ENCODE measurements at places on chromosomes 1 and 21.
A peak's percentile ranks its signal among the peaks of the same experiment; 100 is the strongest.

DNA sequence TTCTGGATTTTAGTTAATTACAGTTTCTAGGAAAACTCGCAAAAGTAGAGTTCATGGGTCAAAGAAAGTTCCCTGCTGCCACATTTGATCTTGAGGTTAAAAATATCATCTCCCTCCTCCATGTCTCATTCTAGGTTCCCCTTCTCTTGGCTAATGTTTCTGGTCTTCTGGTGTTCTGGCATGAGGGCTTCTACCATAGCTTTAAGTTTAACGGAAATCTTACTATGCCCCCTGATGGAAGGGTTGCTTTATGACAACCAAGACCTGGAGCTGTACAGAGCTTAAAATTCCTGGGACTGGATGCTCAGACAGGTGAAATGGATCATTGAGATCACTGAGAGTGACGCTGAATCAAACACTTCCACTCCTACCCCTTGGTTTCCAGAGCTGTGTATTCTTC lies 1881.7 kb downstream of the MRPL39 start:
- peak; percentile 3 for DNase-seq

- DNase-seq = no peak
Observed at GRCh38 chr1:8862528-8862927, 16.0 kb downstream of the ENO1 start.

DNA sequence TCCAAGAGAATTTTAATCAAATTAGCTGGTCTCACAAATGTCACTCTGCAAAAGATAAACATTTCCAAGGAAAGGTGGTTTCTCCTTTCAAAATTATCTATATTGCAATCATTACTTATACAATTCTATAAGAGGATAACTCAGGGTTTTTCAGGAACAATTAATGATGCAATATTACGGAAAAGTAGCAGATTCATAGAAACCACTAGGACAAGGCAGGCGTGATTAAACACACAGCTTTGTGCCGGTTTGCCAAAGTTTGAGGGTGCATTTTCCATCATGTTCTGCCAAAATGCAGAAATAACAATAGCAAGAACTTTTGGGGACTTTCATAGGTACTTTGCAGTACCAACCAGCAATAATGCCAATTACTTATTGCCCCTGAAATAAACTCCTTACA lies 605 bp downstream of the TNFRSF9 start:
- no peak for DNase-seq

GRCh38 chr1:34786521-34787325 lies 5.7 kb downstream of the GJB3 start:
- peak; percentile 59 for DNase-seq

DNA sequence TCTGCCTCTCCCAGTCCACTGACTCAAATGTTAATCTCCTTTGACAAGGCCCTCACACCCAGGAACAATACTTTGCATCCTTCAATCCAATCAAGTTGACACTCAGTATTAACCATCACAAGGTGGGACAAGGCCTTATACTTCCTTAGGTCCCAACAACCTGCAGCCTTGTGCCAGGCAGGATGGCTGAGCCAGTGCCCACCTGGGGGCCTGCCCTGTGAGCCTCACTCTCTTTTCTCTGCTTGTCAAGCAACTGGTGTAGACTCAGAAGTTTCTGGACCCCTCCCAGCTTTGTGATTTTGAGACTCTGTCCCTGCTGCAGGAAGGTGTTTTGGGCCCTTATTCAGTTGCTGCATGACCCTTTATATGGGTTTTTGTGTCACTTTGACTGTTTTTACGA lies 310.0 kb upstream of the C1orf174 start:
- DNase-seq = no peak

DNA sequence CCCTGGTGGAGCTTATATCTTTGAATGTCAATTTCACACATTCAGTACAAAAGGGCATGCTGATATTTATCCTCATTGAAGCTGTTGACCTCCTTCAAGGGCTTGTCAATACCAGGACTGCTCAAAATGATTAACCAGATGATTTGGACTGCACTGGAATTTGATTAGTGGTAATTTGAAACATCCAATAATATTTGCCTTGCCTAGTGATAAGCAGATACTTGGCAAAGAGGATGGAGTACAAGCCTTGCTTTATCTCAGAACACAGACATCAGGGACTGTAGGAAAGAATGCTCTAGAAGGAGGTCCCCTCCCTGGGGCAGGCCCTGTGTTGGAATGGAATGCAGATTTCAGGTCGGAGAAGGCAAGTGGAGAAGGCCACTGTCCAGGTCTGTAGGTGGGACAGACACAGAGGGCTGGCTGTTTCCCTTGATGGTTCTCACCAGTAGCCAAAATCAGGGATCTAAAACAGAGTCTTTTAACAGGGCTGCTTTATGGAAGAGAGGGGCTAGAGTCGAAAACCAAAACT lies 64.8 kb upstream of the ZNF648 start:
- no peak for DNase-seq

- no peak for DNase-seq
Observed at GRCh38 chr1:153343040-153343681, 5.5 kb downstream of the PGLYRP4 start.

DNA sequence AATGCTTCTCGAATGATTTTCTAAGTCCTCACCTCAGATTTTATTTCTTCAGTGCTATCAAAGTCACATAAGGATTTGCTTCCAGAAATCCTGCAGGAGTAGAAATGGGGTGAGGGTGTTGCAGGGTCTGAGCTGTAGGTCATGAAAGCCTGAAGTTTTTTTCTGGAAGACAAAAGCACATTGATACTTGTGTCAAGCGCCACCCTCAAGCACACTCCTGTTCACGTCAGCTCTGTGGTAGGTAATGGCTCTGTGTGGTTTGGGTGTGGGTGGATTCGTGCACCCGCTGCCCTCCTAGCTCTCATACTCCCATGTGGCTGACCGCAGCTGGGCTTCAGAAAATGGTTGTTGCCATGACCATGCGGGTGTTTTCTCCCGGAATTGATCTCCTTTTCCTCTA lies 39.9 kb downstream of the AKNAD1 start:
- no peak for DNase-seq

- no peak for DNase-seq
Observed at GRCh38 chr1:27570784-27571183, 33.2 kb downstream of the AHDC1 start.

GRCh38 chr1:228154670-228155571 lies 5.2 kb downstream of the GJC2 start:
- no peak for DNase-seq

- no peak for DNase-seq
Observed at GRCh38 chr1:72109916-72110315, 172.4 kb downstream of the NEGR1 start.

DNA sequence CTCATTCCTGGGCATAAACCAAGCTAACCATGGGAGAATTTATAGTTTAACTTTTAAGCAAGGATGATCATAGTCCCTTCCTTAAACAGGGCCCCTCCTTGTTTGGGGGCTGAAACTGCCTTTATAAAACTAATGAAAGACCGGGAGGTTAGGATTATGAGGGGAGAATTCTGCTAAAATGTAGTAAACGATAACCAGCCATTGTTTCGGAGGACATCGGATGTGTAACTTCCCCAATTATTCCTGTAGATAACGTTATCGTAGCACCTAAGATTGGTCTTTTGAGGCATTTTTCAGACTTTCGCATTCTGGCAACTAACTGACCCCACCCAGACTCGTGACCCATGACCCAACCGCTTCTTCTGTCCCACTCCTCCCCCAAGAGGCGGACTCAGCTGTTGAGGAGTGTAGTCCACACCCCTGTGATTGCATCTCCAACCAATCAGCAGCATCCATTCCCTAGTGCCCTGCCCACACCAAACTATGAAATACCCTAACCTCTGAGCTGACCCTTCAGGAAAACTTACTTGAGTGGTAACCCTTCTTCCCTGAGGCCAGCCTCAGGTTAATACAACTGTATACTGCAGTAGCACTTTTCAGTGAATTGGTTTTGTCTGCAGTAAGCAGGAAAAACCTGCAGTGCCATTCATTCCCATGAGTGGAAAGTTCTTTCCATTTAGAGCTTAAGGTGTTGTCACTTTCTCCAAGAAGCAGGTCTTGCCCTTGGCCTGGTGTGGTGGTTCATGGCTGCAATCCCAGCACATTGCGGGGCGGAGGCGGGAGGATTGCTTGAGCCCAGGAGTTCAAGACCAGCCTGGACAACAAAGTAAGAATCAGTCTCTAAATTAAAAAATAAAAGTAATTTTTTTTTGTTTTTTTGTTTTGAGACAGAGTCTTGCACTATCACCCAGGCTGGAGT lies 823 bp upstream of the SYF2 start:
- DNase-seq = peak; percentile 89

GRCh38 chr1:21335750-21336224 lies 45.5 kb upstream of the ECE1 start:
- no peak for DNase-seq

DNA sequence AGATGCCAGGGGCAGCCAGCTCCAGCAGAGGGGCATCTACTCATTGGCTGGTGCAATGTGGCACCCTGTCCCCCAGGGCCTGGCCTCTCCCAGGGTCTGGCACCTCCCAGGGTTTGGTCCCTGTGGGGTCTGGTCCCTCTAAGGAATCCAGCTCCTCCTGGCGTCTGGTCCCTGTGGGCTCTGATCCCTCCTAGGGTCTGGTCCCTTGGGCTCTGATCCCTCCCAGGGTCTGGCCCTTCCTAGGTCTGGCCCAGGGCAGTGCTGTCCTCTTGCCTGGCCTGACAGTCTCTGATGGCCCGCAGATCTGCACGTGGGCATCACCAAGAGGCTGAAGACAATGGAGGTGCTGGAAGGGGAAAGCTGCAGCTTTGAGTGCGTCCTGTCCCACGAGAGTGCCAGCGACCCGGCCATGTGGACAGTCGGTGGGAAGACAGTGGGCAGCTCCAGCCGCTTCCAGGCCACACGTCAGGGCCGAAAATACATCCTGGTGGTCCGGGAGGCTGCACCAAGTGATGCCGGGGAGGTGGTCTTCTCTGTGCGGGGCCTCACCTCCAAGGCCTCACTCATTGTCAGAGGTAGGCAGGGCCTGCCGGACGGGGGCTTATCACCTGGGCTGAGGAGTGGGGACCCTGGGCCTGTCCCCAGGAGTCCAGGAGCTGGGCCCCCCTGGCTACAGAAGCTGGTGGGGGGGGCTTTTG lies 73.9 kb downstream of the OBSCN start:
- DNase-seq = no peak

GRCh38 chr1:22163564-22163963 lies 20.7 kb upstream of the WNT4 start:
- no peak for DNase-seq

DNA sequence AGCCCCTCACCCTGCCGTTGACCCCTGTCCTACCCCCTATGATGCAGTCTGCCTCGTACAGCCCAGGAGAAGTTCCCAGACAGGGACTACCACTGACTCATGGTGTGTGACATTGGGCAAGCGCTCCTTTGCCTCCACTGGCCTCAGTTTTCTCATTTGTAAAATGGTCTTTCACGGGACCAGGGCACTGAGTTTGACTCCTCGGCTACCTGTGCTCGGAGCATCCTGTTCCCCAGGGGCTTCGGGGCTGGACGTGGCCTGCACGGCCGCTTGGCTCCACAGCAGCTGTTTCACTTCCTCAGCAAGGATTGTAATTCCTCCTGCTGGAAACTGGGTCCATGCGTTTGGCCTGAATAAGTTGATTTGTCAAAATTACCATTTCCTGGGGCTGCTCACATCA lies 277.3 kb downstream of the MATN1 start:
- DNase-seq = no peak

GRCh38 chr1:235552146-235552716 lies 48.0 kb upstream of the B3GALNT2 start:
- no peak for DNase-seq

GRCh38 chr21:44496564-44497550 lies 41.5 kb downstream of the LRRC3 start:
- no peak for DNase-seq

Data from ACHN (cell line).